Stimulated activated CD8-positive, alpha-beta memory T cell treated with anti-CD3 and anti-CD28 coated beads, Interleukin-15, amount 100 ng/mL, for 48 hours (primary cell): ENCODE measurements at places on chromosomes 2 and 18.

GRCh38 chr2:9686061-9686460, 55.3 kb upstream of the YWHAQ start:
- DNase-seq, result no peak

GRCh38 chr2:146917431-146918042, 927.3 kb upstream of the ACVR2A start:
- no peak for DNase-seq

GRCh38 chr2:216346781-216347180, 25.5 kb downstream of the MARCHF4 start:
- no peak for DNase-seq

DNA sequence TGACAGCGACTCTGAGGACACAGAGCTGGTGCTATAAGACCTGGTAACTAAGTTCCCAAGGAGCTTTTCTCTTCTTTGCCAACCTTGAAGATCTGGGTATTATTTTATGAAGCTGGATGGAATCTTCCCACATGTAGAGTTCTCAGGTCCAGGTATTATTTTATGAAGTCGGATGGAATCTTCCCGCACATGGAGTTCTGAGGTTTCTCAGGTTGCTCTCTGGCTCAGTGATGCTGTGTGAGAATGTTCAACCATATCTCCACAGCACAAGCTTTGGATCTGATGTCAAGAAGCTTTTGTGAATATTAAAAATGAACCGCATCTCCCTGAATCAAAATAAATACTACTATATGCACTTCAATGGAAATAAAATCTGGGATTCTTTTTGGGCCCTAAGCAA, at the start of gene SMIM21:
SMIM21 (minus strand) TSS at position 101 of the 400 bp plus-strand sequence. CDS start 140 bp downstream, outside the sequence.
- DNase-seq, result no peak

DNA sequence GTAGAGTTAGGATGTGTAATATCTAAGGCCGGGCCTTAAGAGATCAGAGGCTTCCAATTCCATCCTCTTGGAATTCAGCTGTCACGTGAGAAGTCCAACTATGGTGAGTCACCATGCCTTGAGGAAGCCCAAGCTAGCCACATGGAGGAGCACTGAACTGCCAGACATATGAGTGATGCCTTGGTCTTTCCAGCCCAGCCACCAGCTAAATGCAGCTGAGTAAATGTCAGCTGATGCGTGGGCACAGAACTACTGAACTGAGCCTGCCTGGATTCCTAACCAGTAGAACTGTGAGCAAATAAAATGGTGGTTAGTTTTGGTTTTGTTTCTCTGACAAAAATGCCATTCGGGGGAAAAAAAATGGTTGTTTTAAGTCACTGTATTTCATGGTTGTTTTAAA, 153.7 kb upstream of the SERTAD2 start:
- peak; percentile 44 for DNase-seq

DNA sequence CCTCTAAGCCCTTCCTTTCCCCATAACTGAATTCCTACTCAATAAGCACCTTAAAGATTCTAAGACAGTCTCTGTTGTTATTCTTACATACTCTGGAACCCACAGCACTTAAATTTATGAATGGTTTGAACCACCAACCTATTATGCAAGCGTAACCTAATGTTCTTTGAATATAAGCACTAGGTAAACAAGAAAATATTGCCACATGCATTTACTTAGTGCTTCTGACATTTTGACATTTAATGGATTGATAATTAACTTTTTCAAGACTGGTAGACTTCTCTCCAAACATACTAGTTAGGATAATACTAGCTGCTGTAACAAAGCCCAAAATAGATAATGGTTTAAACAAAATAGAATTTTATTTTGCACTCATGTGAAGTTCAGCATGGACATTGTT, 164.8 kb downstream of the ARHGAP15 start:
- no peak for DNase-seq

GRCh38 chr2:217371781-217372213, 511.9 kb upstream of the TNP1 start:
- DNase-seq, result no peak

DNA sequence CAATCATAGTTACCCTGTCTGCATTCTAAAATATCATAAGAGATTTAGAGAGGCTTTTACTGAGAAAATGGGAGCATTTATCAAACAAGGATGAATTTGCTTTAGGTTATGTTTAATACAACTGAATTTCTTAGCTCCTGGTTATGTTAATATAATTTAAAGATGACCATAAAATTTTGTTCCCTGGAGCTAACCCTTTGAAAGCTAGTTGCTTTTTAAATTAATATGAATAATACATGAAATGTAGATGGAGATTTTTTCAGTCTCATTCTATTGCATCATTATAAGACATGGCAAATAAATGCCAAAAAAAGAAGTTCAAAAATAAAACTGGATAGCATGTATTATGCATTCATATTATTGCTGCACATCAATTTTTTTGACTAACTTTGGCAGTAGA, 344.1 kb upstream of the NXPH2 start:
- DNase-seq, result no peak

DNA sequence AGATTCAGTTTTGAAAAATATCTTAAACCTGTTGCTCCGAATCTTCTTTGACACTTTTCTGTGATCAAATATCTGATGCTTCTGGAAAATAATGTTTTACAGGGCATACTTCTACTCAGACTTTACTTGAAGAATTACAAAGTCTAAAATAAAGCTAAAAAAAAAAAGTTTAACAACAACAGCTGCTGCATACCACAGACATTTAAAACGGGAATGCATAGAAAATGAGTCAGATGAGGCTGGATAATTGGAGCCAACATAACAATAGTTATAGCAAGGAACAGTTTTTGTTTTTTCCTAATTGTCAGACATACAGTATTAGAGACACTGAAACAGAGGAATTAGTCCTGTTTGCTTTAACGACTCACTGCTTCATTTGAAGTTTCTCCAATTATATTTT, 1090.2 kb downstream of the SUCLG1 start:
- DNase-seq, result no peak

DNA sequence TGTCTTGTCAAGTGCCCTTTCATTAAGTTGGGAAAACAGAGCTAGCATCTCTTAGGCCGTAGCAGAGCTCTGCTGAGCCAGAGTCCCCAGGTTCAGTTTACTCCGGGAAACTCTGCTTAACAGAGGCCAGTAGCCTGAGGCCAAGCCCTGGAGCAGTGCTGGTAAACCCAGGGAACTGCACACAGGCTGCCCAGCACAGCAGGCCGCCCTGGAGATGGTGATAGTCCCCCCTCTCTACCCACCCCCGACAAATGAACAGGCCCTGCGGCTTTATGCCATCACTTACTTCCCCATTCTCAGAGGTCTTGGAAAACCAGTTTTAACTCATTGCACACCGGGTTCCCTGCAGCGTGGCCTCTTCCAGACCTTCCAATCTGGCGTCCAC, 3.5 kb downstream of the CNNM4 start:
- DNase-seq, result no peak

- DNase-seq, result no peak
Observed at GRCh38 chr2:160321006-160321405, 120.9 kb upstream of the ITGB6 start.

DNA sequence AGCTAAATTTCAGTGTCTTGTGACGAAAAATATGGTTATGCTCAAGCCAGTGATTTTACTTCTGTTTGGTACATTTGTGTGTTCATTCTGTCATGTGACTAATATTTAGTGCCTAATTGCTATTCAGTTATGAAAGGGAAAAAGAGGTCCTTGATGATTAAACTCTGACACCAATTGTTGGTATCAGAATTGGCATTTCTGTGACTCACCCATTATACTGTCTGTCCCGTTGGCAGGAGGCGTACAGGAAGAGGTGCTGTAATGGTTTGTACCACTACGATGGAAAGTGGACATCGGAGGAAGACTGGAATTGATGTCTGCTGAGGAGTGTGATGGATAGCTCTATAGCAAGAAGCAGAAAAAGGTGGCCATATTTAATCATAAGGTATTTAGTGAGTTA, 310.4 kb upstream of the CCDC68 start:
- no peak for DNase-seq

GRCh38 chr2:131394147-131394931, 30.4 kb upstream of the RAB6D start:
- DNase-seq, result peak; percentile 3

DNA sequence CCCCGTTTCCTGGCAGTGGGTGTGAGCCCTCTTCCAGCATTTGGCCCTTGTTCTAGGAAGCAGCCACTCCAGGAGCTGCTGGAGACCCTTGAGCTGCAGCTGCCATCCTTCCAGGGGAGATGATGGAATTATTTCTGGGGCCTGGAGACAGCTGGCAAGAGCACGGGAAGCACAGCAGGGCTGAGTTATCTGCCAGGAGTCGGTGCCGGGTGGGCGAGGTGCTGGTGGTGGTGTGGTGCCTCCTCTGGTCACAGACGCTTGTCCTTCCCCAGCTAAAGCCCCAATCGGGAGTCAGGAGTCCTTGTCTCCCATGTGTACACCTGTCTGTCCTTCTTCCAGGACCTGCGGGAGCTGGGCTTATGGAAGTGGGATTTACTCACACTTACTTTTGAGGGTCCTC, 36.0 kb downstream of the DPYSL5 start:
- no peak for DNase-seq

GRCh38 chr2:141639809-141640208, 491.0 kb downstream of the LRP1B start:
- DNase-seq, result no peak

DNA sequence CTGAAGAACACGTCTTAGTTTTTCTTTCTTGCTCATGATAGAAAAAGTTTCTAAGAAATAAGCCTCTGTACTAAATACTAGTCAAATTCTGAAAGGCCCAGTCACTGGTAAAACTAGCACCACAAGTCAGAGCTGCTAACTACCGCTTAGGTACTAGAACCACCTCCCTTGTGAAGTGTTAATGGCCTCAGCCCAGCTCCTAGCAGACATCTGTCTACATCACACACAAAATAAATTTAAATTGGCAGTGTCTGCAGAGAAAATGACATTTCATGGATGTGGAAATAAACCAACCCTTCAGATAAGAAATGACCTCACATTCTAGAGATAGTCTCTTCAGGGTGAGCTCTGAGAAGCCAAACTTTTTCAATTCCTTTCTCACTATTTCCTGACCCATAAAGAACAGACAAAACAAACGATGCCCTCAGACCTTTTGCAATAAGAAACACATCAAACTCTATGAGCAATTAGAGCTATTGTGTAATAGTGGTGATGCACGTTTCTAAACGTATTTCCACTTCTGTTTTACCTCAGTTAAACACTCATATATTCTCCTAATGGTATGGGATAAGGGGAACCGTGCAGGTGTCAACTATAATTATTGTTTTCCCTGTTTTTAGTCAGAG, 70.3 kb upstream of the DSG1 start:
- no peak for DNase-seq

DNA sequence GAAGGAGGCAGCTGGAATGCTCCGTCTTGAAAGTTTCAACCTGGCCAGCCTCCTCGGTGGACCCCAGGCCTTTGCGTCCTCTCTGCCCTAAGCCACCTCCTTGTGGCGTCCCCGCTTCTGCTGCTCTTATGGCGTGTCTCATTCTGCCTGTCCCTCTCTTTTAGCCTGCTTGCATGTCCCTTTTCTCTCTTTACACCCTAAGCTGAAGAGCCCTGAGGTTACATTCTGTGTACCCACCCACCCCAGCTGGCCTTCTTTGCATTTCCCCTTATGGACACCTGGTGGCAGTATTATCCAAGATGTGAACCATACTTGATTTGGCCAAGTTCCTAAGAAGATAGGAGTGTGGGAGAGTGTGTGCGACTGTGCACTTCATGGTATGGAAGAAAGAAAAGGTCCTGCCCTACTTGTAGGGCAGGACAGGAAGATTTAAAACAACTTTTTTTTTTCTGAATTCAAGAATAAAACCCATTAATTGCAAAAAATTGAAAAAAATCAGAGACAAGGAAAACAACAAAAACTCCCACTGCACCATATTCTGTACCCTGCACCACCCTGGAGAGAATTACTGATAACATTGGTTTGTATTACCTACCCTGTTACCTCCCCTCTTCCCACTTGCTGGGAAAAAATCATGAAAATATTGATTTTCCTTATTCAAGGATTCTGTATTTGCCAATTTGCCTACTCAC, 77.4 kb downstream of the DYSF start:
- DNase-seq, result no peak

- DNase-seq, result no peak
Observed at GRCh38 chr2:111239107-111239506, 118.4 kb downstream of the BCL2L11 start.
